ENCODE measurements at places on chromosomes 12 and 14.

GRCh38 chr12:31488737-31489338 is 102.1 kb downstream of the DENND5B start:
- DNase-seq = no peak

- DNase-seq = peak; percentile 80
Observed at GRCh38 chr14:104895786-104896661, 28.7 kb upstream of the PLD4 start.

DNA sequence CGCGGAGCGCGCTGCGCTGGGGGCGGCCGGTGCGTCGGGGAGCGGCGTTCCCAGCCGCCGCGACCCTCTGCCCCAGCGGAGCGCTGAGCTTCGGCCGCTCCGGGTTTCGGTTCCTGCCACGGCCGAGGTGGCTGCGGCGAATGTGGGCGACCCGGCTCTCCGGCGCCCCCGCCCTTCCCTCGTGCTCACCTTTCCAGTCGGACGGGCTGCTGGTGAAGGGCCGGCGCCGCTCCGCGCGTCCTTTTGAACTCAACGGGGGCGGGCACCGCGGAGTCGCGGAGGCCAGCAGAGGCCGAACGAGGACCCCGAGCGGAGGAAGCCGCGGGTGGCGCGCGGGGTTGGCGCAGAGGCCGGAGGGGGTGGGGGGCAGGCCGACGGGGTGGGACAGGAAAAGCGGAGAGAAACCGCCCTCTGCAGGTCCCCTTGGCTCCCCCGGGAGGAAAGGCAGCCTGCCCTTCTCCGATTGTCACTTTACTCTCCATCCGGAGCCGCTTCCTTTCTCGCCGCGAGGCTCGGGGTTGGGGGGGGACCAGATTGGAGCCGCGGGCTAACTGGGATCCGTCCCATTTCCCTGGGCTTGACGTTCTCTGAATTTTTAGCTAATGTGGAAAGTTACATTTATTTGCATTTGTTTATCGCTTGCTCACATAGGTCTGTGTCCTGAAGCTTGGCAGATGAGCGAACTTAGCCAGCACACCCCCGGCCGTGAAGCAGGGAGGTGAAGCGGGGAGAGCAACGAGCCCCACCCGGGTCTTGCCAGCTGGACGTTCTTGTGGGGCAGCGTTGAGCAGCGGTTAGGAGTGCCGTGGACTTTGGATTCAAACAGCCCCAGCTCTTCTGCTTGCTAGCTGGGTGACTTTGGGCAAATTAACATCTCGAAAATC is at the start of gene SMAGP:
Gene SMAGP (minus strand): TSS at position 349 of the 884 bp plus-strand sequence. CDS start 1,137 bp downstream, outside the sequence.
- peak; percentile 88 for DNase-seq

DNA sequence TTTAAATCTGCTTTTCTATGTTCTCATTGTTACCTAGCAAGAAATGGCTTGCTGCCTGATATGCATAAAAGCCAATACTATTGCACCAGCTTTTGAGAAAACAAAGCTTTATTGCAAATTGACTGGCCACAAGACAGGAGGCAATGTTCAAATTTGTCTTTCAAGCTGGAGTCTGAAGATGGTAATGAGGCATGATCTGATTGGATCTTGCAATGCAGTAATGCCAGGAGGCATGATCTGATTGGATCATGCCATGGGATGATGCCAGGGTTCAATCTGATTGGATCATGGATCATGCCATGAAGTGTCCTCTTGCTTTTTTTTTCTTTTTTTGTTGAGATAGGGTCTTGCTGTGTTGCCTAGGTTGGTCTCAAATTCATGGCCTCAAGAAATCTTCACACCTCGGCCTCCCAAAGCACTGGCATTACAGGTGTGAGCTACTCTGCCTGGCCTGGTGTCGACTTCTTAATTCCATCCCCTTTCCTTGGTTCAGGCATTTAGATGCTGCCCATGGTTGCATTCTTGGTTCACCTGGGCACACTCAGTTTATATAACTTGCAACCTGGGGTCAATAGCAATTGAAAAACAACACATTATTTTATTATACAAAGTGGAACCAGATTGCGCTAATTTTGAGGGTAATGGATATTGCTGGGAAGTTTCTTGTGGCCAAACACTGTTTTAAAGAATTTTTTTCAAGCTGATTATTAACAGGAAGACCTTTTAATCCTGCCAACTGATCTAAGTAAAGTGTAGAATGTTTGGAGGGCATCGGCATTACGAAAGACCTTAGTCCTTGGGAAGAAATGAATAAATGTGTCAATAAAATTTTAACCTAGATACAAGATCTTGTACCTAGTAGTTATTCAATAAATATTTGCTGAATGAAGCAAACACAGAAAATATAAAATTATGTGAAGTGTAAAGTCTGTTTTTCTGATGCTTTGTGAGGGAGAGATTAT is 38.8 kb downstream of the HSD17B6 start:
- DNase-seq = no peak

- peak; percentile 71 for DNase-seq
Observed at GRCh38 chr14:77268989-77269600, 1.9 kb downstream of the NGB start.

DNA sequence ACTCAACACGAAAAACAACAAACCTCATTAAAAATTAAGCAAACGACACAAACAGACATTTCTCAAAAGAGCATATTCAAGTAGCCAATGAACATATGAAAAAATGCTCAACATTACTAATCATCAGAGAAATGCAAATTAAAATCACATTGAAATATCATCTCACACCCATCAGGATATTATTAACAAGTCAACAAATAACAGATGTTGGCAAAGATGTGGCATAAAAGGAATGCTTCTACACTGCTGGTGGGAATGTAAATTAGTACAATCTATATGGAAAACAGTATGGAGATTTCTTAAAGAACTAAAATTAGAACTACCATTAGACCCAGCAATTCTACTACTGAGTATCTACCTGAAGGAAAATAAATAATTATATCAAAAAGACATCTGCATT is 182.2 kb downstream of the KITLG start:
- DNase-seq = no peak

DNA sequence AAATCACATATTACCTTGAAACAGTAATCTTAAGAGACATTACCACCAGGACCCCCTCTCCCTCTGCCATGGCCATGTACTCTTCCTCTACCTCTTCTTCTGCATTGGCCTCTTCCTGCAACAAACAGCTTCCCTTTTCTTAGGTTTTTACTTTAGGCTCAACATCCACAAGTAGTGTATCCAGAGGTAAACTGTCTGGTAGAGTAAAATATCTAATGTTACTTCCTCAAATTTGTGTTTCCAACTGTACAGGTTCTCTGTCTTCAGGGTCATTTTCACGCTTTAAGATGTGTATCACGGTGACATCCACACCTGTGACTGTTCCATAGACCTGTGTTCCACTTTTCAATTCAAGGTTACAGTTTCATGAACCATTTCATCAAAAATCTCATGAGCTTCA is 13.4 kb downstream of the CDK17 start:
- no peak for DNase-seq

- DNase-seq = peak; percentile 94
Observed at GRCh38 chr12:121128908-121129810, 3.5 kb upstream of the P2RX7 start.

DNA sequence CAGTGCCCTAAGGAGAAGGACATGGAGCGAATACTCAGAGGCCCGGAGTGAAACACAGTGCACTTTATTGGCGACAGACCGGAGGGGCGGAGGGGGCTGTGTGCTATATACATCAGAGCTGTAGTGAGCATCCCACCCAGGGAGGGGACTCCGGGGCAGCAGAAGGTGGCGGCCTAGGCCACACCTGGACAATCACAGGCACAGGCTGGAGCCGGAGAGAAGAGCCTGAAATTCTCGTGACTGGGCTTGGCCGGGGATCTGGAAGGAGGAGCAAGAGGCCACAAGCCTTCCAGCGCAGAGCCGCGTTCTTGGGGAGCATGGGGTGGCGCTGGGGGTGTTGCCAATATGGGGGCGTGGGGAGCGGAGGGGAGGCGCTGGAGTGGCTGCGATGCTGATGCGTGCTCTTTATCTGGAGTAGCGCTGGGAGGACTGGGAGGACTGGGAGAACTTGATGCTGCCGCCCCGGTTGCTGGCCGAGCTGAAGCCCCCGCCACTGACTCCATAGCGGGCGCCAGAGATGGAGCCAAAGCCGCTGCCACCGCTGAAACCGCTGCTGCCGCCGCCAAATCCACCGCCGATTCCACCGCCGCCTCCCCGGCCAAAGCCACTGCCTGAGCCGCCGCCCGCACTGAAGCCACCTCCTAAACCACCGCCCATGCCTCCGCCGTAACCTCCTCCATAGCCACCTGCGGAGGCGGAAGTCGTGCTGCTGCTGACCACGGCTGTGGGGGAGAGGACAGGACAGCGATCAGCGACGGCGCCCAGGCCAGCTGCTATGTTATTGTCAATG is 6.1 kb downstream of the KRT3 start:
- peak; percentile 78 for DNase-seq
